ENCODE measurements at places on chromosomes 6 and 20.

DNA sequence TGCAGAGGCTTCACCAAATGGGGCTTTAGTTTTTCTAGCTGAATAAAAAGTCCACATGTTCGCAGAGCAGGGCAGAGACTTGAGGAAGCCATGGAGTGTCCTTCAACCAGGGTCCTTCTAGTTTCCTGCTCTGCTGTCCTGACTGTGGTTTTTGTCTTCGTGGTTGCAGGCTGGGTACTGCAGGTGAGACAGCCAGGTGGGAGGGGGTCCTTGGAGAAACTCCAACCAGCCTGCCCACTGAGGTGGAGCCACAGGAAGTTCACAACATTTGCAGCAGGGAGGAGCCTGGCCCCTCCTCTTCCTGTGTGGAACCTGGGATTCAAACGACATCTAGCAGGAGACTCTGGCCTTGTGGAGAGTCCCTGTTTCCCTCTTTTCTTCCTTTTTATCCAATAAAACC, 68.8 kb upstream of the MYLIP start:
- DNase-seq: no peak

DNA sequence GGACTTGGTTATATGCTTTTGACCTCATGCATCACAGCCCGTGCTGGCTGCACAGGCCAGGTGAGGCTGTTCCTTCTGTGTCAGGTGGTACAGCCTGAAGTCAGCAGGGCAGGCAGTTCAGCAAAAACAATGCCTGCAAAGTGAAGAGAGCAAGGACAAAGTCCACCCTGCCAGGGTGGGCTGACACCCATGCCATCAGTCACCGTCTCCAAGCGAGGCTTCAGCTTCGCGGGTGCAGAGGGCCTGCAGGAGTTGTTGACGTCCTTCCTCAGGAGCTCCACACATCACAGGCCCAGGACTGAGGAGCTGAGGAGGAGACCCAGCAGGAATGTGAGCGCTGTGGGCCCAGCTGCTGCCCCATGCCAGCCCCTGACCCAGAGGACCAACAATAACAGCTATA, 111.3 kb downstream of the SASH1 start:
- DNase-seq: no peak

- DNase-seq: no peak
These were observed 227.5 kb upstream of the MYLIP start for GRCh38 chr6:15901141-15902115.

DNA sequence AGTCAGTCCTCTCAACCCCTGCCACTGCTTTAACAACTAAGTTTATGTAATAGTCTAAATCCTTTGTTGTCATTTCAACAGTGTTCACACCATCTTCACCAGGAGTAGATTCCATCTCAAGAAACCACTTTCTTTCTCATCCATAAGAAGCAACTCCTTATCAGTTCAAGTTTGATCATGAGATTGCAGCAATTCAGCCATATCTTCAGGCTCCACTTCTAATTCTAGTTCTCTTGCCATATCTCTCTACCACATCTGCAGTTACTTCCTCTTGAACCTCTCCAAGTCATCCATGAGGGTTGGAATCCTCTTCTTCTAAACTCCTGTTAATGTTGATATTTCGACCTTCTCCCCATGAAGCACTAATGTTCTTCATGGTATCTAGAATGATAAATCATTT, 57.9 kb upstream of the FOXO3 start:
- no peak for DNase-seq

- DNase-seq: no peak
These were observed 20.7 kb upstream of the ASIP start for GRCh38 chr20:34220561-34220960.

DNA sequence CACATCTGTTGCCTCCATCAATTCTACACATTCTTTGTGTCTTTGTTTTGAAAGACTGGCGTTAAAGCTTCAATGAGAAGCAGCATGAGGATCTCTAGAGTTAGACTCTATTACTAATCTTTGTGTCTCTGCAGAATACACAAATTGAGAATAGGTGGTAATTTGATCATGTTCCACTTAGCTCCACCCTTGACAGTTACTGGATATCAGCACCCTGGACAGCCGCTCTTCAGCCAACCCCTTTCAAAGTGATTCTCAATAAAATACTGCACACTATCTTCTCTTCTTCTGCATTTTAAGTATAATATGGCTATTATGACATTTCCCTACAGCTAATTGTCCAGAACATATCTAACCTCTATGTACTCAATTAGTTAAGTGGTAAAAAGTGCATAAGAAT, 54.3 kb upstream of the CNR1 start:
- DNase-seq: peak; percentile 58

DNA sequence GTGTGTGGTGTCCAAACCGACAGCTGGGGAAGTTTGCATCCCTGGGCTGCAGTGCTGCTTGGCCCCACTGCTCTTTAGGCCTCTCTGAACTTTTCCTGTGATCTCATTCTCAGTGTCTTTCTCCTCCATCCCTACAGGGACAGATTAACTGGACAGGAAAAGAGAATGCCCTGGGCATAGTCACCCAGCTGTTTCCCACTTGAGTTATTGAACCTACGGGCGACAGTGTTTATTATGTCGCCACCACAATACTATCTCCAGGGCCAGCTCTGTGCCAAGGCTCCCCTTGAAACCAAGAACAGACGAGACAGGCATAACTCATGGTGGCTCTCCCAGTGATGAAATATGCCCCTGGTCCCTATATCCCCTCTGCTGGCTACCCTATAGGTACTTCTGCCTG, 147.8 kb upstream of the EPHA7 start:
- no peak for DNase-seq

DNA sequence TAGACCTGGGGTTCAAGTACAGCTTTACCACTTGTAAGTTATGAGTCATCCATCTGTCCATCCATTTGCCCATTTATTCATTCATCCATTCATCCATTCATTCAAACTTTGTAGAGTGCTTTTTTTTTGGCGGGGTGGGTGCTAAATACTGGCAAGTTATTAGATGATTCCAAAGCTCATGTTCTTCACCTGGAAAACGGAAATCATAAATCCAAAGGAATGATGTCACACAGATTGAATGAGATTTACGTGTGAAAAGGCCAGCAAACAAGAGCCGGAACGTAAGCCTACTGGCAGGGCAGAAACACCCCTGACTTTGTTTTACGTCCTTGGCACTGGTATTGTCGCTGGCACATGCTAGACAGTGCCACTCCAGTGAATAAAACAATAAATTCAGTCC, 480.9 kb upstream of the CHD6 start:
- no peak for DNase-seq

GRCh38 chr6:33809594-33809993, 5.8 kb upstream of the MLN start:
- no peak for DNase-seq

GRCh38 chr20:48731536-48731935, 96.3 kb downstream of the PREX1 start:
- no peak for DNase-seq

GRCh38 chr6:6592826-6593475, 4.4 kb downstream of the LY86 start:
- no peak for DNase-seq

DNA sequence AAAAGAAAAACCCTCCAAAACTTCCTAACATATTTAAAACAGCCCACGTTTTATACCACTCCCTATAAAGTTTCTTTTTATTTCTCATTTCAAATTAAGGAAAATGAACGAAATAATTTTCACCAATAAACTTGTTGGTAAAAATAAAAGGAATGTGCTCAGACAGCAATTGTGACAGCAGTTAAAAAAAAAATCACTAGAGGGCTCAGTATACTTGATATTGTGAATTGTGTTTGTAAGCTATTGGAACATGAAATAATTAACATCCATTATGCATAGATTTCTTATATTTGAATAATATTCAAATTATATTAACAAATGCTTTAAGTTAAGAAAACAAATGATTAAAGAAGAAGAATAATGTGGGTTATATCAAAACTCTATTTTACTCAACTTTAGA, 105.5 kb downstream of the ASCC3 start:
- no peak for DNase-seq

- no peak for DNase-seq
These were observed 4.0 kb upstream of the OGFR start for GRCh38 chr20:62800314-62801259.

DNA sequence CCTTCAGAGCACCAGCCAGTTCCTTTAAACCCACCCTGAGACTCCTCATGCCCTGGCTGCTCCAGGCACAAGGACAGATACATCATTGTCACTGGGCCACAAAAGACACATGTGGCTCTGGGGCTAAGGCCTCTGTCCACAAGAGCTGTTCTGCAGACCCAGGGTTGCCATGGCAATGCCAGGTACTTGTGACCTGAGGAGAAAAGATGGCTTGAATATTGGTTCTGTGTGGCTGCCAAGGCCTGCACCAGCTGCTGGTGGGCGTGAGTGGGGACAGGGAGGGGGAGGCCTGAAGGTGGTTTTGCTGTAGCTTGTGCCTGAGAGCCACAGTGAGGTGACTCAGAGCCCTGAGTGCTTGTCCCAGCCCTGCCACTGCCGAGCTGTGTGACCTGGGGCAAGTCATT, 31.8 kb downstream of the SAYSD1 start:
- no peak for DNase-seq

- no peak for DNase-seq
These were observed 2.3 kb upstream of the TUBB1 start for GRCh38 chr20:59016795-59017492.

- no peak for DNase-seq
These were observed 125.4 kb downstream of the MAN1A1 start for GRCh38 chr6:119224095-119224701.

GRCh38 chr6:36979347-36979742, 6.7 kb downstream of the MTCH1 start:
- DNase-seq: no peak

GRCh38 chr20:31497838-31498540, 16.3 kb upstream of the HM13 start:
- no peak for DNase-seq

GRCh38 chr6:1405221-1405620, 15.8 kb downstream of the FOXF2 start:
- DNase-seq: no peak

- peak; percentile 52 for DNase-seq
These were observed 88.1 kb downstream of the TNFRSF21 start for GRCh38 chr6:47221565-47221964.

DNA sequence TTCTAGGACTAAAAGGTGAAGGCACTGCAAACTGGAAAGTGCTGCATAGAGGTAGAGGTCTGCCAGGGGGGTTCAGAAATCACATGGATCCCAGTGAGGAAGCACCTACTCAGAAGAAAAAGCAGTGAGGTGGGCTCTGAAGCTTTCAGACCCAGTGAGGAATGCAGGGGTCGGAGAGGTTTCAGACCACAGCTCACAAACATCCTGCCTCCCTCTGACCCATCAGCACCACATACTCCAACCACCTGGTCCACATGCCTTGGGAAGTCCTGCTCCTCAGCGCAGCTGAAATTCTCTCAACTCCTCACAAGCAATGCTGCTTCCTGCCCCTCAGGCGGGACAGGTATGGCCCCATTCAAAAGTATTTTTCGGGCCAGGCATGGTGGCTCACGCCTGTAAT, 20.2 kb downstream of the MRPL14 start:
- DNase-seq: no peak

- no peak for DNase-seq
These were observed 39.5 kb downstream of the CD40 start for GRCh38 chr20:46157625-46158024.

- no peak for DNase-seq
These were observed 9.8 kb upstream of the GRM4 start for GRCh38 chr6:34155471-34156300.

- DNase-seq: no peak
These were observed 68.2 kb upstream of the FUCA2 start for GRCh38 chr6:143579703-143580102.

- no peak for DNase-seq
These were observed 406.9 kb upstream of the MAP3K7 start for GRCh38 chr6:90993770-90994169.

- no peak for DNase-seq
These were observed 63.5 kb downstream of the VTA1 start for GRCh38 chr6:142210606-142211005.

- no peak for DNase-seq
These were observed 48.4 kb downstream of the CEP43 start for GRCh38 chr6:167047554-167047953.

DNA sequence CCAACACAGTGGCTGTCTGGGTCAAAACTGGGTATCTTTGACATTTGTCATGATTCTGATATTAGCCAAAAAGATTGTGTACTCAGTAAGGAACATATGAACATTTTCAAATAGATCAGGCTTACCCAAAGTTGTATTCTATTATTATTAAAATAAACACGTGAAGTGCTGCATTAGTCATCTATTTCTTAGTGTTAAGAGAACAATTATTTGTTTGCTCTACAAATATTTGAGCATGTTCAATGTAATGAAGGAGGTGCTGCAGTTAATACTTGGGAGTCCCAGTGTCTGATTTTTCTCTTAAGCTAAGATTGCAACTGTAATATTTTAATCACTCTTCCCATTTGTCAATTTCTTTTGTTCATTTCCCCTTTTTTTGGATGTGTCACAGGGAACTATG, 28.2 kb downstream of the CNR1 start:
- no peak for DNase-seq

- DNase-seq: no peak
These were observed 234.2 kb downstream of the COL12A1 start for GRCh38 chr6:74971633-74972032.

GRCh38 chr6:69390125-69390524, 406.7 kb downstream of the LMBRD1 start:
- DNase-seq: no peak

- no peak for DNase-seq
These were observed 97.5 kb upstream of the RPS6KA2 start for GRCh38 chr6:166724576-166724975.

DNA sequence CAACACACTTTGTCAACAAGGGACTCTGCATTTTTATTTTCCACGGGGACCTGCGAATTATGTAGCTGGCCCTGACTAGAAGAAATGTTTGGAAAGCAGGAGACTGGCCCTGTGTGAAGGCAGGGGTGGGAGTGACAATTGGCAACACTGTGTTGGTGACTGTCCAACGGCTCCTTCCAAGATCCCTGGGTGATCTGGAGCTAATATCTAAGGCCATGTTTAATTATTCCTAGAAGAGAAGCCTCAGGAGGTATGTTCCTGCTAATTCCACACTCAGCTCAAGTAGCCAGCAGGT, 13.7 kb downstream of the SLC22A23 start:
- no peak for DNase-seq

GRCh38 chr6:52925042-52925441, 15.5 kb upstream of the GSTA3 start:
- no peak for DNase-seq

Measured in iPS-NIHi11 (cell line).